ENCODE measurements at places on chromosomes 5 and 9.
A peak's percentile ranks its signal among the peaks of the same experiment; 100 is the strongest.

DNA sequence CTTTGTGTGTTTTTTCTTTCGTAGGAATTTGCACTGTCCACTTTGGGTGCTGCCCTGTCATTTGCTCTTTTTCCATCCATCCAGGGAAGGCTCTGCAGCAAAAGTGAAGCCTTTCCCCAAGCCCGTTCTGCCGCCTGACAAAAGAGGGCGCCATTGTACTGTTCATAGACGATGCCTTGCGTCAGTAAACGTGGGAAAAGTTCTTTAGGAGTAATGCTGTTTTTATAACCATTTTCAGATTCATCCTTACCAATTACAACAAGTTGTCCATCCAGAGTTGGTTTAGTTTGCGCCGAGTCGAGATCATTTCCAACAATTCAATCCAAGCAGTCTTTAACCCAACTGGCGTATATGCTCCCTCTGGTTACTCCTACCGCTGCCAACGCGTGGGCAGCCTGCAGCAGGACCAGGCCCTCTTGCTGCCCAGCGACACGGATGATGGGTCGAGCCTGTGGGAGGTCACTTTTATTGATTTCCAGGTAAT lies 34.3 kb upstream of the RPS23 start:
- peak; percentile 67 for DNase-seq

DNA sequence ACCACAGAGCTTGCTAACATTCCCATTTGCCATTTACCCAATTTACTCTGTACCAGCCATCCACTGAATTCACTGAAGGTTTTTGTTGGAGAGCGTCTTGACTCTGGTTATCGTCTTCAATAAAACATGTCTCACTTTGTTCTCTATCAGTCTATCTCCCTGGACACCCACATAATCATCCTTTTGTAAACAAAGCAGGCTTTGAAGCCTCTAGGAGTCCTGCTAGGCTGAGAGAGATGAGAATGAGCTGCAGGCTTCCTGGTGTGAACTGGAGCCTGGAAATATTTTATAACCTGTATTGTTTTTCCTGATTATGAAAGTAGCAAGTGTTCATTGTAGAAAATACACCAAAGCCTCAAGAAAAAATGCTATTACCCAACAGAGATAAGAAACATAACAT lies 140.6 kb upstream of the ZNF366 start:
- DNase-seq, result no peak

- peak; percentile 33 for DNase-seq
Observed at GRCh38 chr5:134555890-134556311, 30.4 kb downstream of the JADE2 start.

- no peak for DNase-seq
Observed at GRCh38 chr9:35569206-35569605, 35.9 kb upstream of the TESK1 start.

All from HEK293T (cell line).